ENCODE measurements at places on chromosomes 1 and 21.

DNA sequence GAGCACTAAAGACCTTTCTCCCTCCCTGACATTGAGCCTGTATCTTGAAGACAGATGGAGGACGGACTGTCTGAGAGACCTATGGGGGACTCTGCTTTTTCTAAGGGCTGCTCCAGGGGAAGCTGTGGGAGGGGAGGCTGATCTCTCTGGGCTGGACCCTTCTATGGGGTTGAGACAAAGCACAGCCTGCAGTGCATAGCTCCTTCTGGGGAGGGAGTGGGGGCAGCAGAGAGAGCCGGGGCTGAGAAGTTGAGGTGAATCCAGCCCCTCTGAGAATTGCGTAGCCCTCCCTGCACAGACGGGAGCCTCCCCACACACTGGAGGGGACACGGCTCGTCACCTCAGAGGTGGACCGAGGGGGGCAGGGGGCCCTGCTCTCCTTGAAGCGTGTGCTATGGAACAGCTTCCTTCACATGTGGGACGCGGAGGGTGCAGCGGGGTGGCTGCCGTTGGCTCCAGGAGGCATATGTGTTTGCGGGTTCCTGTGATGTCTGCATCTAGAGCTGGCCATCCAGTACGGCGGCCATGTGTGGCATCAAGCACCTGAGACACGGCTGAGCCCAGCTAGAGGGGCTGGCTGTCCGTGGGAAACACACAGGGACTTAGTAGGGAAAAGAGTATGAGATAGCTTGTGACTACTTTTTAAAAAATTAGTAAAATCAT lies 299.1 kb downstream of the CAMTA1 start:
- no peak for DNase-seq

DNA sequence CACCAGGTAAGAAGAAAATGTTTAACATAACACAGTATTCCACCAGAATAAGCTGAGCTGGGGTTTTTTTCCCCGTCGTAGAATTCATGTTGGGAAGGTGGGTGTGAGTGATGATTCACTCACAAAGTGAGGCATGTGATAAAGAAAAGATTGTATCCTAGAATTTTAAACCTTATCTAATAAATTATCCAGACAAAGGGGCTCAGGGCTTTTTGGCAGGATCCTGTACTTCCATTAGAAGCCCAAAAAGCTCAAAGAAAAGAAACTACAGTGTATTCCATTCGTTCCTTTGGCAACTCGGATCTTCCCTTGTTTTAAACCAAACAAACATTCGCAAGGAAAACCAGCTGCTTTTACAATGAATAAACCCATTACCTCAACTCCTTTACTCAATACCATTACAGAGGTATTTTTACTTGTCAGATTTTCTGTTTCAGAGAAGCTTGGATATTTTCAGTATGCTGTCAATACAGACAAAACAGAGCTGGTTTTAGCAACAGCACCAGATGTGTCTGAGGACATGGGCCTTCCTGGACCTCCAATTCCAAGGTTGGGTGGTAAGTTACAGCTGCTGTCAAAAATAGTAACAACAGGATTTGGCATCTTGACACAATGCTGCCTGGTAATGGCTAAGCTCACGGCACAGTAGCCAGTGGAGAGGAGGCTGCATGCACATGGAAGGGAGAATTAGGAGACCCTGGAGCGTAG lies 159.9 kb upstream of the RUNX1 start:
- DNase-seq: no peak

DNA sequence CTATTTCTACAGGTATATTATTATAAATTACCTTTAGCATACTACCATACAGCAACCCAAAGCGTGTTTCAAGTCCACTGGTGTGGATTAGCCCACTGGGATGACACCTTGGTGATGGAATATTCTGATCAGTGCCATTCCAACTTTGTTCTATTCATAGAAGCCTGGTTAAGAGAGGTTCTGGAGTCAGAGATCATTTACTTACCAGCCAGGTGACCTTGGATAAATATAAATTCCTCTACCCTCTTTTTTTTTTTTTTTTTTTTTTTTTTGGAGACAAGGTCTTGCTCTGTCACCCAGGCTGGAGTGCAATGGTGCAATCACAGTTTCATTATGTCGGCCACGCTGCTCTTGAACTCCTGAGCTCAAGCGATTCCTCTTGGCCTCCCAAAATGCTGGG lies at the start of gene SPATA45:
Gene SPATA45, minus strand, starts transcription at position 101 of the 400 bp plus-strand sequence. CDS start 11,500 bp downstream, outside the sequence.
- DNase-seq: no peak

GRCh38 chr21:45889961-45890360 lies 91.6 kb upstream of the COL6A1 start:
- no peak for DNase-seq

DNA sequence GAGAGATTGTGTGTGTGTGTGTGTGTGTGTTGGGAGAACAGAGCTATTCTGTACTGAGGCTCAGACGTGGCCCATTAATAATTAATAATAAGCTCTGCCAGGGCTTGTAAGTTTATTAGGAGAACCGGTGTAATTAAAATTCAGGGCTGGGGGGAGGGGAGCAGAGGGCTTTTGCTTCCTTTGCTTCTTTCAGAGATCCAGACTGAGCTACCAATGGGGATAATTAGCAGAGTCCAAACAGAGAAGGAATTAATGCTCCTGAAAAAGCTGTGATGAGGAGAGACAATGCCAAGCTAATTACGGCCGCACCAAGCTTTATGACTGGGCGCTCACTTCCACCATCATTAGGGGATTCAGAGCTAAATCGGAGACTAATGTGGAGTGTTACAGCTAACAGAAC lies 4.5 kb downstream of the SYT6 start:
- DNase-seq: no peak

- no peak for DNase-seq
These were observed 132.8 kb downstream of the FGGY start for GRCh38 chr1:59429656-59430055.

DNA sequence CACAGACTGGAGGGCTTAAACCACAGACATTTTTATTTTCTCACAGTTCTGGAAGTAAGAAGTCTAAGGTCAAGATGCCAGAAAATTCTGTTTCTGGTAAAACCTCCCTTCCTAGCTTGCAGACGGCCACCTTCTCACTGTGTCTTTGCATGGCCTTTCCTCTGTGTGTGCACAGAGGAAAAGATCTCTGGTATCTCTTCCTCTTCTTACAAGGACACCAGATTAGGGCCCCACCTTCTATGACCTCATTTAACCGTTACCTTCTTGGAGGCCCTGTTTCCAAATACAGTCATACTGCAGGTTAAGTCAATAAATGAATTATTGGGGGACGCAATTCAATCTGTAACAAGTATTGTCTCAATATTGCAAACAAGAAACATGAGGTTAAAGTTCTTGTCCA lies 63.0 kb upstream of the PRDX6 start:
- no peak for DNase-seq

DNA sequence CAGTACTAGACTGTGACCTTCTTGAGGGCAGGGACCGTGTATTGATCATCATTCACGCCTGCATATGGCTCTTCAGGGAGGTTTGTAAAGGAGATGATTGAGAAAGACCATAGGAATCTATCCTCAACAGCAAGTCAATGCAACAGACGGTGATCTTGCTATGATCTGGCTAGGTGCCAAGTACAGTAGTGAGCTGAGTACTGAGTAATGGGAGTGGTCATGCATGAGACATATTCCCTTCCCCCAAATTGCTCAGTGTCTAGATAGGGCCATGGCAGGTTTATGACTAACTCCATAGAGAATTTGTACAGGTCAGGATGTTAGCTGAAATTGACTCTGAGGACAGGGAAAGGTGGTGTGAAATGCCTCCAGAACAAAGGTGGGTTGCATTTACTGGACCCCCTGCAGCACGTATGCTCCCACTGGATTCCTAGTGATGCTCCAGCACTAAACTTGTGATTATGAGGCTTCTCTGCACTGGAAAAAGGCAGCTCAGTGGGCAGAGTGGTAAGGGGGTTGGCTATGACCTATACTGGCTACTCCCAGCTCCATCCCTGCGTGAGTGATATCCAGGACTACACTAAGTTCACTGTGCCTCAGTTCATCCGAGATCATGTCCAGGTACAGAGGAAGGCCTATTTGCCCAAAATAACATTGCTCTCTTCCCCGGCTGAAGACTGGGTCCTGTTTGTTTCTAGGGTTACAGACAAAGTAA lies 37.2 kb downstream of the KCNJ6 start:
- DNase-seq: no peak

DNA sequence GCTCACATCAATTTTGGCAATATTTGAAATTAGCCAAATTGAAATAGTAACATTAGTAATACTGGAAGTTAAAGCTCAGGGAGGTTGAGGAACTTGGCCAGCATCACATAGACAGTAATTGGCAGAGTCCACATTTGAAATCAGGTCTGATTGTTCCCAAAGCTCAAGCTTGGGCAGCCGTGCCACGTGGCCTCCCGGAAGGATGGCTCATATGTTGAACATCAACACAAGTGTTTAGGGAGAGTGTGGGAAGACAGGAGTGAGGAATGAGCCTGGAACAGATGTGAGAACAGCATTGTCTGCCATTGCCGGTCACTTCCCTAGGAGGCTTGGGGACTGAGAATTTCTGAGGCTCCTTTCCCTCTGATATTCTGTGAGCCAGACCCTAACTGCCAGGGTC lies 40.2 kb upstream of the RBM15 start:
- no peak for DNase-seq

- no peak for DNase-seq
These were observed 184.5 kb downstream of the DHRS3 start for GRCh38 chr1:12433323-12434053.

GRCh38 chr21:15531986-15532385 lies 197.8 kb upstream of the USP25 start:
- no peak for DNase-seq

Measured in stimulated activated CD4-positive, alpha-beta T cell treated with anti-CD3 and anti-CD28 coated beads, Interleukin-2, amount 100 ng/mL, for 24 hours (primary cell).